ENCODE measurements at places on chromosomes 3 and 15.
A peak's percentile ranks its signal among the peaks of the same experiment; 100 is the strongest.

DNA sequence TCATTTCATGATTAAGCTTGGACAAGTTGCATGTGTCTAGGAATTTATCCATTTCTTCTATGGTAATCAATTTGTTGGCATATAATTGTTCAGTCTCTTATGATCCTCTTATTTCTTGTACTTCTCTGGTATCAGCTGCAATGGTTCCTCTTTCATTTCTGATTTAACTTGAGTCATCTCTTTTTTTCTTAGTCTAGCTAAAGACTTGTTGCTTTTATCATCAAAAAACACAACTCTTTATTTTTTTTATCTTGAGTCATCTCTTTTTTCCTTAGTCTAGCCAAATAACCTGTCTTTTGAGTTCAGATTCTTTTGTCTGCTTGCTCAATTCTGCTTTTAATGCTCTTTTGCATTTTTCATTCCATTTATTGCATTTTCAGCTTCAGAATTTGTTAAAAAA is 37.3 kb downstream of the UBE3A start:
- no peak for DNase-seq

- no peak for DNase-seq
Observed at GRCh38 chr15:67024314-67024997, 40.9 kb upstream of the SMAD3 start.

DNA sequence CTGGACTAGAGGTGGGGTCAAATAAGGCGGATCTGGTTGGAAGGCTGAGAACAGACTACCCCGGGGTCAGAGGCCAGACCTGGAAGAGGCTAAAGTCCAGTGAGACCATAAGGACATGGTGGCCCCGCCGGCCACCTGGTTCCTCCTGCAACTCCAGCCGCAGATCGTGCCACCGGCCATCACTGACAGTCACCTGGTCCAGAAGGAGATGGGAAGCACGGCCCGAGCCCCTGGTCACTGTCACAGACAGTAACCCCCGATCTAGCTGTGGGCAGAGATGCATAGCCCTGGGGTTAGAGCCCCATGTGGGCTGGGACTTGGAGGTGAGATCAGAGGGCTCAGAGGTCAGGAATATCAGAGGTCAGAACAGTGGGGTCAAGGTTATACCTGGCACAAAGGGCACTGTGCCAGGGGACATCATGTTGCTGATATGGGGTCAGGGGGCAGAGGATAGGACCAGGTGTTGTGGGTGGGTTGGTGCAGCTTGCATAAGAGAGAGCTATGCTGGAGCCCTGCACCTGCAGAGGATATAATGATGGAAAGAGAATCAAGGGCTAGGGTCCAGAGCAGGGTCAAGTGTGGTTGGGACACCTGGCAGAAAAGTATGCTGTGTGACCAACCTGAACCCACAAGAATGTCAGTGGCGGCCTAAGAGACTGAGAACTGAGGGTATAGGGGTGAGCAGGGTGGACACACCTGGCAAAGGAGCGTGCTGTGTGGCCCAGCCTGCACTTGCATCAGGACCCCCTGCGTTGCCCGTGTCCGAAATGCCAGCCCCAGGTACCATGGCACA is 9.6 kb downstream of the CELSR3 start:
- DNase-seq = no peak

DNA sequence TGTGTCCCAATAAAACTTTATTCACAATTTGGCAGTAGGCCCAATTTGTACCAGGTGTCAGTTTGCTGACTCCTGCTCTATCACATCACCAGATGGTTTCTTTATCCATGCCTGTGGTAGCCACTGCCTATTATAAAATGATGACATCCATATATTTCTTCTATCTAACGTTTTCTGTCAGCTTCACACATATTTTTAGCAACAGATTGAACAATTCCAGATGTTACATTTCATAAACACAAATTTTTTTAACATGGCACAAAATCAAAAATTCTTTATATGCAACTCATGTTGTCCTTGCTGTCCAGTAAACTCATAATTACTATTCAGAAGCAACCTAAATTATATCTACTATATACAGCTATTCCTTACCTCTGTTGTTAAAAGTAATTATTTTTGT is 1371.6 kb downstream of the NSUN3 start:
- no peak for DNase-seq

DNA sequence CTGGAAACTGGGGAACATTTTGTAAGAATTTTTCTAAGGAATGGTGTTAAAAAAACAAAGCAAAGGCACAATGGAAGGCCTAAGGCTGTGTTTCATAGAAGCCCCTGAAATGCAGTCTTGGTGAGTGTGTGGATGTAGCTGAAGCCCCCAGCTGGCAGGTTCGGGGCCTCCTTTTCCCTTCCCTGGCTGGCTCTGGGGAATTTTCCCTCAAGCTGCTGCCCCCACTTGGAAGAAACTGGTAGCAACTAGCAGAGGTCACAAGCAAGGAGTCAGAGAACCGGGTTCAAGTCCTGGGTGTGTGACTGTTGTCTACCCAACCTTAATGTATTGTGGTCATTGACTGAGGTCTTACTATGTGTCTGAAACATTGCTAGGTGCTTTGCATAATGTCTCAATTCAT is 85.3 kb upstream of the MYZAP start:
- no peak for DNase-seq

DNA sequence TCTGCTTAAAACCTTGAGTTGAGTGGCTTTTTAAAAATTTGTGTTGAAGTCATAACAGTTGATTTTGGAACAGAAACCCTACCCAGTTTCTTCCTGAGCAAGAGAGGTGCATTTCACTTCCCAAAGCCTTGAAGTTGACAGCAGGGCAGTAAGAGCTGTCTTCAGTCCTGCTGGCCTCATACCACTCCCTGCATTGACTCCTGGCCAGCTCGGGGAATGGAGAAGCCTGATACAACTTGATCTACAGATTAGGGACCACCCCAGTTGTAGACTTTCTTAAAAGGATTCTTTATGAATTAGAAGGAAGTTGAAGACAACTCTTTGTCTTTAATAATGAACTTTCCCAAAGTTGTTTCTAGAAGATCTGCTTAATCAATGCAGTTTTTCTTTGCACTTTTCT is 90.6 kb upstream of the FLNB start:
- no peak for DNase-seq

GRCh38 chr15:76147906-76148570 is 88.3 kb downstream of the TMEM266 start:
- peak; percentile 40 for DNase-seq

DNA sequence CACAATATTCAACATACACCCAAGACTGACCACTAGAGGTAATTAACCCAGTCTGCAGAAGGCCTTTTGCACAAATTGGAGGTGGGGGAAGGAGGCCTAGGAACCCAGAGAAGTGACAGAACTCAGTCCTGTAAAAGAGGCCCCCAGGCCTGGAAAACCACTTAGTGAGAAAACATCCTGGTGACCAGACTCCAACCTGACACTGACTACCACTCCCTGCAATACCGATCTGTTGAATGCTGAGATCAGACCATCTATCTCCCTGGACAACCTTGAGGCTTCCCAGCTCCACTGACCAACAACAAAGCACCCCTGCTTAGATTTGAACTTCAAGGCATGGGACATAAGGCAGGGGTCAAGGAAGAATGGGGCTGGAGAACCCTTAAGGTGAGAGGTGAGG is 261.9 kb upstream of the WNT5A start:
- DNase-seq = no peak
